ENCODE measurements at places on chromosomes 16 and 17.
A peak's percentile ranks its signal among the peaks of the same experiment; 100 is the strongest.

GRCh38 chr16:87101903-87102302 lies 215.3 kb downstream of the C16orf95 start:
- DNase-seq: no peak

GRCh38 chr16:48583075-48584065 lies 26.6 kb downstream of the N4BP1 start:
- DNase-seq: no peak

DNA sequence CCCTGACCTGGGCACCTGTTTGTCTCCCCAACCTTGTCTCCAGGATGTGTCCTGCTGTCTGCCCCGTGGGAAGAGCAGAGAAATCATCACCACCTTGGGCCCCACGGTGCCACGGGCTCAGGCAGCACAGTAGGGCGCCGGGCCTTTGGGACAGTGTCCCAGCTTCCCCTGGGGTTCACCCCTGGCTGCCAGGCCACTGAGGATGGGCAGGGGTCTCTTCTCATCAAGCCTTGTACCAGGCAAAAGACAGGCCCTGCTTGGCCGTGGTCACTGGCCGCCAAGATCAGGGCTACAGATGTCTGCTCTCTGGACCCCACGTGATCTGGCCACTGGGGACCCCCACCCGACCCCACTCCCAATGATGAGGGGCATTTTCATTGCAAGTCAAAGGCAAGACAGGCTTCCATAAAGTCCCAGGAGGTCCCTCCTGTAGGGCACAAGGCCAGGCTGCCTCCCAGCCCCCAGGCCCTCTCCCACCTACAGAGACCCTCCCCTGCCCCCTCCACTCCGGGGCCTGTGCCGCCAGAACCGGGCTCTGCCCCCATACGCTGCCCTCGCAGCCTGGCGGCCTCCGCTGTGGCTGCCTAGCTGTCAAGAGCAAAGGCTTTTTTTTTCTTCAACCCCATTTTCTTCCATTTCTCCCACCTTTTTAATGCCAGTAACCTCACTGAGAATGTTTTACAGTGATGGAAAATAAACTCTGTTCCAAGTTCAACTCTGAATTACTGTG lies 14.5 kb downstream of the DNAAF8 start:
- no peak for DNase-seq

DNA sequence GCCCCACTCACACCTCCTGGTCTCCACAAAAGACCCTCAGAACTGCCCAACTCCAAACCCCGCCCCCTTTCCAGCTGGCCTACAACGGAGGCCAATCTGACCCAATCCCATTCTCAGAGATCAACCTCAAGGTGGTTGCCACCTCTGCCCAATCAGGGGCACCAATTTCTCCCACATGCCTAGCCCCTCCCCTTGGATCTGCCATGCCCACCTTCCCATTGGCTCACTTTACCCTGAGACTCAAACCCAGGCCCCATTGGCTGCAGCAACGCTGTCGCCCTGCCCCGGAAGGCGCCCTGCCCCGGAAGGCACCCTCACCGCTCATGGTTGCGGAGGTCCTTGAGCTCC lies 10.6 kb downstream of the ZNF668 start:
- no peak for DNase-seq

DNA sequence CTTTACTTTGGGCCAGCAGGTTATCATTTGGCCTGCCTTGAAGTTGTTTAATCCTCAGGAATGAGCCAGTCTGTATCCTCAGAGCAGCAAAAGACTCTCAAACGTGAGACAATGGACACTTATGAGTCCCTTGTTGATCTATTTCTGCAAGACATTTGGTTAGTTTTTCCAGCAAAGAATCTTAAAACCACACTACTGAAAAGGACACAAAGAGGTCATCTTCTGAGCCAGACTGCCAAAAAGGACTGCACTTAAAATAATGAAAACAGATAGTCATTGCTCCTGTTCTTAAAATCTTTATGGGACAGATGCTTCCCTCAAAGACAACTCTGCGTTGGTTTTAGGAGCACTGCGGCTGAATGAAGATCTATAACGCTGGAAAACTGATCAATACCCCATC lies 205.7 kb upstream of the PSMD7 start:
- DNase-seq: no peak

- no peak for DNase-seq
These were observed 27.9 kb upstream of the LYRM9 start for GRCh38 chr17:27921077-27921476.

DNA sequence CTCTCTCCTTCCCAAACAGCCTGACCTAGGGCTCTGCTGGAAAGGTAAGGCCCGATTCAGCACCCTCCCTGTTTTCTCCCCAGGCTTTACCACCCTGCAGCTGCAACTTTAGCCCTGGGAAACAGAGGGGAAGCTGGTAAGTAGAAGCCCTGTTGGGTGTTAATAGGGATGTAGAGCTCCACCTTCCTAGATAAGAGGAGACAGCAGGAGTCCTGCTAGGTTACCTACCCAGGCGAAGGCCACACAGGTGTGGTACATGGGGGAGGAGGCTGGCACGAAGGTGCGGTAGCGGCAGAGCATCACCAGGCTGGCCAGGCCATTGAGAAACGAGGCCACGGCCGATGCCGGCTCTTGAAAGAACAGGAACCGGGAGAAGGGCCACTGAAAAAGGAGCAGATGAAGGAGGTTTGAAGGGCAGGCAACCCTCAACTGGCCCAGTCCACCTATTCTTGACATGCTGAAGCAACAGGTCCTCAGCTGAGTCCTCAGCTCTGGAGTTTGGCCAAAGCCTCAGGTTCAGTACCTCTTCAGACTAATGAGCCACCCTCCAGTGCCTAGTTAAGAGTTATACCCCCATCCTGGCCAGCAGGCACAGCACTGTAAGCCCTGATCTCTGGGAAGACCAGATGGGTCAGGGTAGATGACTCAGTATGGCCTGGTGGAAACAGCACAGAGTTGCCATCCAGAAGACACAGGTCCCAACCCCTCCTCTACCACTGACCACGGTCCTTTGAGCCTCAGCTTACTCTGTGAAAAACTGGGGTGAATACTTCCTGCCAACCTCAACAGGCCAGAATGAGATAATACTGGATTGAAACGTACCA lies 3.3 kb downstream of the PGAP3 start:
- no peak for DNase-seq

DNA sequence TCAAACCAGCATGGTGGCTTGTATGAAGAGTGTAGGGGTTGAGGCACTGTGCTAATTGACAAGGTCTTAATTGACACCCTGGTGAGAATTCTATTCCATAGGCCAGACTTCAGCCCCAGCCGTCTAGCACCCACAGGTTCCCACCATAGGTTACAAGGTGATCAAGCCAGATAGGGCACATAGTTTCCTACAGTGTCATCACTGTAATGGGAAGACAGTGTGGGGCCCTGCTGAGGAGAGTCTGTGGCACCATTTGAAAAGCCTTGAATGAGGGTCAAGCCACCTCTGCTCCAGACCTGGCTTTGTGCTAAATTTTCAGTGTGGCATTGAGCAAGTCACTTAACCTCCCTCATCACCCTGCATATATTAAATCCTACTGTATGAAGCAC lies 36.2 kb downstream of the YPEL2 start:
- DNase-seq: no peak

DNA sequence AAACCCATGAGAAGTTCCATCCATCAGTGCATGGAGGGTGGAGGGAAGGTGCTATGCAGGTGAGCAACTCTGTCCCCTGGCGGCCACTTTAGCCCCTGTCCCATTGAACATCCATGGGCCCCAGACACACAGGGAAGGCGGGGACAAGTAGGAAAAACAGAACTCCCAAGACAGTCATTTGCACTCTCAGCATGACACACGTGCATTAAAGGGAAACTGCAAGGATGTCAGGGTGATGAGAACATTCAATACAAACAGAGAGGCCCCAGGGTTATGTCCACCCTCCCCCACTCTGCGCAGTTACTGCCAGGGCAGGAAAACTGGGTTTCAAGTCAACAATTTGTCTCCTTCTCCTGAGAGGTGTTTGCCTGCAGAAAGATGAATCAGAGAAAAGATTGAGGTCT lies 44.0 kb upstream of the AKTIP start:
- DNase-seq: no peak

DNA sequence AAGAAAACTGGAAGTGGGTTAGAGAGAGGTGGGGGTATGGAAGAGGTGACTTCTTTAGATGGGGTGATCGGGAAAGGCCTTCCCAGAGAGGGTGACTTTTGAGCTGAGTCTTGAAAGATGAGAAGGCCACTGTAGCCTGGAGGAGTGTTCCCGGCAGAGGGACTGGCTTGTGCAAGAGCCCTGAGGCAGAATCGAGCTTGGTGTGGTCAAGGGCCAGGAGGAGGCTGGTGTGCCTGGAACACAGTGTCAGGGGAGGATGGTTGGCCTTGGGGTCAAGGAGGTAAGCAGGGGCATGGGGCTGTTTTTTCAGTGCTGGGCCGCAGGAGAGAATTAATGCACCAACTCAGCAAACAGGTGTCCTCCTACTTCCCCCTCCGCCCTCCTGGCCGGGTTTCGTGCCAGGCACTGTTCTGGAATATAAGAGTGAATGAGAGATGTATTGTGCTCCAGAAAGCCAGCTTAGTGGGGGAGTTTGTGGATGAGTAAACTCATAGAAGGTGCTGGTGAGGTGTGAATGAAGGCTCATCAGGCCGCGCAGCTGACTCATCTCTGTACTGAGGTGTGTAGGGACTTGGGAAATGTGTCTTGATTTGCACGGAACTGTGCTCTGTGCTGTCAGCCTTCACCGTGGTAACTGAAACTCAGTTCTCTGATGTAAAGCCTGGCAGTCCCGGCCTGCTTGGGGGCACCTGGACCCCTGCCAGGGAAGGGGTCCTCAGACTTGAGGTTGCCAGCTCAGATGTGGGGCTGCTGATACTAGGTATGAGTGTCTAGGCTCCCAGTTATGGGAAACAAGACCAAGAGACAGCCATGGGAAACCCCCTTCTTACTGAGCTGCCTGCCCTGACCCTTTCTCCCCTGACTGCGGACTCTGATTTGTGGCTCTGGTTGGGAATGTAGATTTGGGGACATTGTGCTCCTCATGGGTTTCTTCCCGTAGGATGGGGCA lies 15.3 kb downstream of the KSR1 start:
- peak; percentile 87 for DNase-seq

- DNase-seq: no peak
These were observed 23.5 kb downstream of the AATF start for GRCh38 chr17:36972186-36972700.

DNA sequence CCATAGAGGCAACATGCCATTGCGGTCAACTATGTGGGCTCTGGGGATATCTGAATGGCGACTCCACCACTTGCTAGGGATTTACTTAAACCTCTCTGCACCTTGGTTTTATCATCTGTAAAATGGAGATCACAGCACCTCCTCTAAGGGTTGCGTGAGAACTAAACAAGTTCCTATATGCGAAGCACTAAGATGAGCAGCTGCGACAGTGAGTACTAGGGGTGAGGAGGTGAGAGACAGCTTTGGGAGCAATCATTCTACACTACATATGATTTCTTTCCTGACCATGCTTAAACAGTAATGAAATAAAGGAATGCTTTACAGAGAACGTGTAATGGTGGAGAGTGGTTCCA lies 61.4 kb downstream of the CREBBP start:
- DNase-seq: no peak

DNA sequence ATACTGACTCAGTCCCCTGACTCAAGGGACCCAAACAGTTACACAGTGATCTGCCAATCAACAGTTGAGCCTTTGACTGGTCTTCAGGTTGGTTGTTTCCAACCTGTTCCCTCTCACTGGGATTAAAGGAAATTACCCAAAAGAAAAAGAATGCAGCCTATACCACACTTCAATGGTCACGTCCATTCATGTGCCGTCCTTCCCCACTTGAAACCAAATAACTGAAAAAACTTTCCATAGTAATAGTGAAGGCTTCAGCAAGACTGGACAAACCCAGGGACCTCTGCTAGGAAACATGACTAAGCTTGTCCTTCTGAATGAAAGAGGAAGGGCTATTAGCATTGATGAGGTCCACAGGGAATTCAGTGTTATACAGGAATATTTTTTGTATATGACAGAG lies 30.6 kb downstream of the MRPS23 start:
- DNase-seq: no peak

DNA sequence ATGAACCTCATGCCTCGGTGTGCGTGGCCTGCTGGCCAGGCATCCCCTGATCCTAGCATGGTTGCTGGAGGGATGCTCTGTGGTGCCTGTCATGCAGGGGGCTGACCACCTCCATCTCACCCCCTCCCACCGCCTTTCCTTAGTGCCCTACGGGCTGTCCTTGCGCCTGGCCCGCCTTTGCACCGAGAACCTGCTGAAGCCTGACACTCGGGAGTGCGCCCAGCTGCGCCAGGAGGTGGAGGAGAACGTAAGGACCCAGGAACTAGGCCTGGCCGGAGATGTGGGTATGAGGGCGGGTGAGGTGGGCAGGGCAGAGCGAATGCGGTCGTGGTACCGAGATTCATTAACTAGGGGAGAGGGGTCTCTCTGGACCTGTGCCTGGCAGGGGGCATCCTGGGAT lies 19.0 kb downstream of the ITGB4 start:
- no peak for DNase-seq

DNA sequence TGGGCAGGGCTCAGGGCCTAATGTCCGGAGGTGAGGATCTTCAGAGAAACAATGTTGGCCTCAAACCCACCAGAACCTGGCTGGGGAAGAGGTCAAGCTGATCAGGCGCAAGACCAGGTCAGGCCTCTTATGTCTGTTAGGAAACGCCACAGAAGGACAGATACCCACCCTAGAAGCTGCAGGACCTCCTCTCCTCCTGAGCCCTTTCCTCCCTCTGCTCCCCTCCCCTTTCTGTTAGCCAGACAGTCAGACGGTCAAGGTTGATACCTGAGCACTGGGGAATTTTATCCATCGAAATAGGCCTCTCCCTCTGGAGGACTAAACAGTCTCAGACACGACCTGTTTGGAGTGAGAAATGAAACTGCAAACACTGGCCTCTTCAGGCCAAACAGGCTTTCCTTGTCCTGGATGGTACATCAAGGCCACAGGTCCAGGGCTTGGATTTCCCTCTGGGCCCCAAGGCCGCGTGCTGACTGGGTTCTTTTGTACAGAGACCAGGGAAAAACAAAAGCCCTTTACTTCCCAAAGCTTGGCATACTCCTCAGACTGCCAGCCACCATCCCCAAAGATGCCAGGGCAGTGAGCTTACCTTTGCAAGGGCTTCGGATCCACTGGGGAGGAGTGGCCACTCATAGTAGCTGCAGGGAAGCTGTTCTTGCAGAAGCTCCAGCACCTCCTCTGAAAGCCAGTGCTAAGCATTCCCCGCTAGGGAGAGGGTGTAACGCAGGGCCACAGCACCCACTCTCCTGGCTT lies 135.8 kb downstream of the CCDC182 start:
- no peak for DNase-seq

GRCh38 chr17:37488607-37489196 lies 989 bp upstream of the DUSP14 start:
- peak; percentile 73 for DNase-seq

DNA sequence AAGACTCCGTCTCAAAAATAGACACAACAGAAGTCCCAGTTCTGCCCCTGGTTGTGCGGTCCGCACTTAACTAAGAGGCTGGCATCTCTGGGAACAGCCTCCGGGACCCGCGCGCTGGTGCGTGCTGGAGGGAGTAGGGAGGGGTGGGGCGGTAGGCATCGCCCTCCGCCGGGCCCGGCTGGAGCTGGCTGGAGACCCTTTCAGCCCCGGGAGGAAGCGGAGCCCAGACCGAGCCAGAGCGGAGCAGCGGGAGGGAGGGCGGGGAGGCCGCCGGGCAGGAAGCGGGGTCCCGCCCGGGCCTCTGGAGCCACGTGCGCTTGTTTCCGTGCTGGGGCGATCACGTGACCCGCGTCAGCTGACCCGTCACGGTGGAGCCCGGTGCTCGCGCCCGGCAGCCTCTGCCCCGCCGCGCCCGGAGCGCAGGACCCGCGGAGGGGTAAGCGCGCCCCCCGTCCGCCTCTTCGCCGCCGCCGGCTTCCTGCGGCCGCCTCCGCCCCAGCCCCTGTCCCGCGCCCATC lies at the start of gene WDR81:
TSS of gene WDR81 (plus strand) at position 354 of the 518 bp plus-strand sequence. CDS start 256 bp downstream, outside the sequence.
- peak; percentile 80 for DNase-seq

GRCh38 chr17:7862692-7863437 lies 5.1 kb downstream of the CYB5D1 start:
- peak; percentile 63 for DNase-seq
